Astrocyte (in vitro differentiated cells and primary cell): ENCODE measurements at places on chromosomes 7 and 10. TPM values are rescaled to one million over a fixed set of nuclear protein-coding genes. Genes with fewer than 3 reads are reported as not detected.

DNA sequence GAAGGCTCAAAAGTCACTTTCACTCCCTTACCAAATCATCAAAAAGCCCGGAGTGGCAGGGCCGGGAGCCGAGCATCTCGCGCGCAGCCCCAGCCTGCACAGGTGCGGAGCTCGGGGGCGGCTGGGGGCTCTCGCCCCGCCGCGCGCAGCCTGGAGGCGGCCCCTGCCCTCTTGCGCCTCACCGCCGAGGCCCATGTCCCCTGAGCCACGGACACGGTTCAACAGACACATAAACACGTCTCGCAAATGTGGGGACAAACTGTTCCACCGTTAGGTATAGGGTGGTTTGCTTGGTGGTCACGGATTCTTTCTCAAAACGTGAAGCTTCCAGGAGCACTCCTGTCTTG lies 700 bp downstream of the GSAP start:
- H3K27ac ChIP-seq: no peak overlapping the region
- DNase-seq: no peak
- H3K36me3 ChIP-seq: no peaks in the 10 kb centered on the region
- H3K27me3 ChIP-seq: no peaks in the 10 kb centered on the region
- H3K4me3 ChIP-seq: peak overlapping the region; percentile 61
- H3K4me1 ChIP-seq: peaks cover 11% of the 10 kb centered on the region

- H3K36me3 ChIP-seq: peaks cover 2% of the 10 kb centered on the region
- H3K27ac ChIP-seq: peak overlapping the region; percentile 94
- peak; percentile 18 for DNase-seq
- H3K4me3 ChIP-seq: peak overlapping the region; percentile 87
- H3K4me1 ChIP-seq: peaks cover 10% of the 10 kb centered on the region
Measured at GRCh38 chr7:44489955-44490350, 505 bp downstream of the NUDCD3 start.

GRCh38 chr10:62732841-62733653 lies 71.5 kb upstream of the ADO start:
- DNase-seq: peak; percentile 96
- H3K36me3 ChIP-seq: no peaks in the 10 kb centered on the region
- H3K27me3 ChIP-seq: peaks cover 14% of the 10 kb centered on the region
- peaks cover 23% of the 10 kb centered on the region for H3K4me1 ChIP-seq

DNA sequence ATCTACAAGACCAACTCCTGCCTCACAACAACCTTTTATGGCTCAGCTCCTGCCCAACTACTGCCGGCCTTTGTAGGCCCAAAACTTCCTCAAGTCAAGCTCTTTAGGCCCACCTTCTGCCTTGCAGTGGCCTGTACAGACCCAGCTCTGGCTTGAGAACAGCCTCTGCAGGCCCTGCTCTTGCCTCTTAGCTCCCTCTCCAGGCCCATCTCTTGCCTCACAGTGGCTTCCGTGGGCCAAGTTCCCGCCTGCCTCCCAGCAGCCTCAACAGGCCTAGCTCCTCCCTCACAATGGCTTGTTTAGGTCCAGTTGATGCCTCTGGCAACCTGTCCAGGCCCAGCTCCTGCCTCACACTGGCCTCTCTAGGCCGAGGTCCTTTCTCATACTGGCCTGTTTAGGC lies 32.4 kb upstream of the VKORC1L1 start:
- no peak for DNase-seq
- H3K4me3 ChIP-seq: no peak overlapping the region
- no peak overlapping the region for H3K27ac ChIP-seq
- no peaks in the 10 kb centered on the region for H3K27me3 ChIP-seq

GRCh38 chr10:60644436-60645130 lies 133.7 kb upstream of the CDK1 start:
- no peak overlapping the region for H3K27ac ChIP-seq
- H3K4me1 ChIP-seq: no peaks in the 10 kb centered on the region
- H3K36me3 ChIP-seq: no peaks in the 10 kb centered on the region

GRCh38 chr7:40848541-40849221 lies 713.9 kb downstream of the SUGCT start:
- peak; percentile 23 for DNase-seq
- H3K27ac ChIP-seq: no peak overlapping the region
- no peaks in the 10 kb centered on the region for H3K27me3 ChIP-seq

The PLEKHS1 gene
- not detected in 2 replicates for total RNA-seq

The OPN4 gene
- not detected in 2 replicates for total RNA-seq

The ASZ1 gene
- total RNA-seq: not detected in 2 replicates

The CPED1 gene
- 6.0 and 6.1 TPM in 2 replicates for total RNA-seq

The LBX1 gene
- not detected in 2 replicates for total RNA-seq

The ZNF487 gene
- total RNA-seq: 2.6 and 2.8 TPM in 2 replicates

The MCU gene
- 29.3 and 31.8 TPM in 2 replicates for total RNA-seq
